ENCODE measurements at places on chromosomes 1 and 21.

DNA sequence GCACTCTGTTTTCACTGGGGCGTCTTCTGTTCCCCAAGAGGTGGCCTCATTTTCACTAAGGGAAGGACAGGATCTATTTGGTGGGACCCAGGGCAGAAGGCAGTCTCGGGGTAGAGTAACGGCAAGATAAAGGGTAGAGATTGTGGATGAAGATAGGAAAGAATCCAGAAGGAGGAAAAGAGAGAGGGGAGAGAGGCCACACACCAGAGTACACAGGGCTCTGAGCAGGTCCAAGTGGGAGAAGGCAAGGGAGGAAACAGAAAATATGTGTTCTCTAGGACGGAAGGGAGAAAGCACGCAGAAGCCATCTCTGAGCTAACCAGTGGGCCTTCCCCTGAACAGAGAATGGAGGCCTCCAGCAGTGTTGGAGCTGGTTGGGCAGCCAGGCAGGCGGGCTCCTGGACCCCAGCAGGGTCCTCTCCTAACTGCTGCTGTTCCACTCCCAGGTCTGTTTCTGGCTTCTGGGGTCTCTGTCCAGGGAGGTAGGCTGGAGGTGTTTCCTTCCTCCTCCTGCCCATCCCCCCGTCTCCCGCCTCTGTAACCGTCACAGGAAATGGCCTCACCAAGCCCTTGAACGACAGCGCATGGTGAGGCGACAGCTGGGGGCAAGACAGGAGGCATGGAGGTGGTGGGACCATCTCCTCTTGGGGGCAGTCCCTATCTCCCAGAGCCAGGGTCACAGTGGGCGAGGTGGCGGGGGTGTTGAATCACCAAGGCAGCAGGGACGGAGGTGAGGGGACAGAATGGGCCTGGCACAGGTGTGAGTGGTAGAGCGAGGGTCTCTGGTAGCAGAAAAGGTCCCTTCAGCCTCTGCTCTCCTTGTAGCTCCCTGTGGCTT is 649 bp downstream of the PTPN7 start:
- peak; percentile 78 for DNase-seq

DNA sequence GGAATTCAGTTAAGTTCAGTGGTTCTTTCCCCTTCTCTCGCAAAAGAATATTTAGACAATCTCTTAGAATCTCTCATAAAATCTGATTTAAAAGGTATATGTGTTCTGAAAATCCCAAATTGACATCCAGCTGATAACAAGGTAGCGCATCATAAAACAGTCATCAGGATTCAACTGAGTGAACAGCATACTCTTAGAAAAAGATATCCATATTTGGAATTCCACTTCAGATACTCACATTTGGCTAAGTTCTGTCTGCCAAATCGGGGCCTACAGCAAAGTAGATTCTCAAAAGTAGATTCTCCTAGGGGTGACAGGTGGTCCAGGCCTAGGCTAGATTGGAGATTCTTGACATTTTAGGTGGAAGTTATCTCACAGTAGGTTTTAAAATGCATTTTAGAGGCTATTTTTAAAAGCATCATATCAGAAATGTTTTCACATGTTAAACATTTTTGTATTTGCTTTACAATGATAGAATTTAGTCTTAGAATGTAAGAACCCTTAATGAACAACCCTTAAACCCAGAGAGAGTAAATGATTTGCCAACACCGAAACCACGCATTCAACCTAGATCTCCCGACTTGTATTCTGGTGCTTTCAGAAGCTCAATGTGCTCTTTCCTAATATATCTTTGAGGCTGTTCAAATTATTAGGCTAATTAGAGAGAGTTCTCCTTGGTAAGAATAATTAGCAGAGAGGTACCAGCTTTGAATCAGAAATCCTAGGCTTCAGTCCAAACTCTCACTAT is 318.9 kb downstream of the LMO4 start:
- no peak for DNase-seq

- no peak for DNase-seq
Measured at GRCh38 chr1:86616871-86617270, 70.0 kb downstream of the CLCA4 start.

DNA sequence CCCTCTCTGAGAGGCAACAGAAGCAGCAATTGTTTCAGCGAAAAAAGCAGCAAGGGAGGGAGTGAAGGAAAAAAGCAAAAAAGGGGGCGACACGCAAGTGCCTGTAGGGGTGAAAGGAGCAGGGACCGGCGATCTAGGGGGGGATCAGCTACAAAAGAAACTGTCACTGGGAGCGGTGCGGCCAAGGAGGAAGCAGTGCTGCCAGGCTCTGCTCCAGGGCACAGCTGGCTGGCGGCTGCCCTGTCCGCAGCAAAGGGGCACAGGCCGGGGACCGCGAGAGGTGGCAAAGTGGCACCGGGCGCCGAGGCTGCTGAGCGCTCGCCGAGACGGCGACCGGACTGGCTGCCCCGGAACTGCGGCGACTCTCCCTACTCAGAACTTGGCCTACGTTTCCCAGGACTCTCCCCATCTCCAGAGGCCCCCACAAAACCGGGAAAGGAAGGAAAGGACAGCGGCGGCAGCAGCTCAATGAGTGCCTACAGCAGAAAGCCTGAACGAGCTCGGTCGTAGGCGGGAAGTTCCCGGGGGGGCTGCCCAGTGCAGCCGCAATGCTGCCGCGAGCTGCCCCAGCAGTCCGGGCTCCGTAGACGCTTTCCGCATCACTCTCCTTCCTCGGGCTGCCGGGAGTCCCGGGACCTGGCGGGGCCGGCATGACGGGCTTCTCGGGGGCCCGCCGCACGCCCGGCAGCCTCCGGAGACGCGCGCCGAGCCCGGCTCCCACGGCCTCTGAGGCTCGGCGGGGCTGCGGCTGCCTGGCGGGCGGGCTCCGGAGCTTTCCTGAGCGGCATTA is 1.0 kb upstream of the CDKN2C start:
- DNase-seq, result no peak

DNA sequence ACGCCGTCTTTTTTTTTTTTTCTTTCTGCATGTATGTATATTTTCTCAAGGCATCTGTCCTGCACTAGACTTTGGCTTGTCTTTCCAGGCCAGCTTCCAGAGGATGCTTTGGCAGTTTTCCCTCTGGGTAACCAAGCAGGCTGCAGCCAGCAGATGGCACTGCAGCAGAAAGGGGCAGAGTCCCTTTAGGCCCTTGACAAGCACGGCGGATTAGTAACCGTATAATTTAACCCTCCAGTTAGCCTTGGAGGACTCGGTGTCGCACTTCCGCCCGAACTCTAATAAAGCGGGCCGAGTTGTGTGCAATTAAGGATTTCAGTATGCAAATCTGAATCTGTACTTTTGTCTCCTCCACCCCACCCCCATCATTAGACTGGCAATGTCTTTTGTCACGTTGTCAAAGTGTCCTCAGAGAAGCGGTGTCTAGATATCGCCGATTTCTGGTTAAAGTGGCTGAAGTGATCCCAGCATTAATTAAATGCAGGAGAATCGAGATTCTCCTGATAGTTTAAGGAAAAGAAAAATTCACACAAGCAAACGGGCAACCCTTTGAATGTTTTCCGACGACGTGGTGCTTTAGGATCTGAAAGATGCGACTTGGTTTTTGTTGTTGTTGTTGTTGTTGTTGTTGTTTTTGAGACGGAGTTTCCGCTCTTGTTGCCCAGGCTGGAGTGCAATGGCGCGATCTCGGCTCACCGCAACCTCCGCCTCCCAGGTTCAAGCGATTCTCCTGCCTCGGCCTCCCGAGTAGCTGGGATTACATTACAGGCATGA is 1.1 kb upstream of the TMEM167B start:
- DNase-seq, result no peak

DNA sequence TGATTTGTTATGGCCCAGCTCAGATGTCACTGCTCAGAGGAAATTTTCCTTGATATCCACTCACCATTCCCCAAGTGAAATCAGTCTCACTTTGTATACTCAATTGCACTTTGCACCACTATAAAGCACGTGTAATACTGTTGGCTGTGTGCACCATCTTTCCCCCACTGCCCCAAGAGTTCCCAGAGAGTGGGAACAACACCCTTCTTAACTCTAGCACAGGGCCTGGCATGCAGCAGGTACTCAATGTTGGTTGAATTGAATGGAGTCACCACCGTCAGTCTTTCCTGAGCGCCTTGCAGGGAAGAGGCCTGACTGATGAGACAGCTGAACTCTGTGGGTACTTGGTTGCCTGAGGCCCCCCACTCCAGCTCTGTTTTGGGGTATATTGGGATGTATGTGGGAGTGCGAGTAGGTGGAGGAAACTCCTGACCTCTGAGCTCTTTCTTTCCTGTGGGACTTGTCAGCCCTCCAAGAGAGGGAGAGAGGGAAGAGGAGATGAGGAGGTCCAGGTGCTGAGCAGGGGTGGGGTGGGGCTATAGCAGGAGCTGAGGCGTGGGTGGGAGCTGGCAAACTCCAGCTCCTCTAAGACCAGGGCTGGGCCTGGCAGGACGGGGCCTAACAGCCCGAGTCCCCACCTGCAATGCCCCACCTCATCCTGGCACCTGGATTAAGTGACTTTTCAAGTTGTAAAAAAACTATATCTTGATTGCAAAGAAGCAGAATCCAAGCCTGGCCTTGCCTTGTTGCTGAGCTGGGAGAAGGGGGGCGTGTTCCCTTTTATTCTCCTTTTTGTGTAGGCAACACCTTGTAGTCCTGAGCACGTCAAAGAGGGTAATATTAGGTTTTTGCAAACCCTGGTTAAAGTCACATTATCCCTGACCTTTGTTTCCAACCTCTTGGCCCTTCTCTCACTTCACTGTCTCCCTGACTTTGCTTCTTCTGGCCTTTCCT is 19.4 kb upstream of the WASF2 start:
- no peak for DNase-seq

DNA sequence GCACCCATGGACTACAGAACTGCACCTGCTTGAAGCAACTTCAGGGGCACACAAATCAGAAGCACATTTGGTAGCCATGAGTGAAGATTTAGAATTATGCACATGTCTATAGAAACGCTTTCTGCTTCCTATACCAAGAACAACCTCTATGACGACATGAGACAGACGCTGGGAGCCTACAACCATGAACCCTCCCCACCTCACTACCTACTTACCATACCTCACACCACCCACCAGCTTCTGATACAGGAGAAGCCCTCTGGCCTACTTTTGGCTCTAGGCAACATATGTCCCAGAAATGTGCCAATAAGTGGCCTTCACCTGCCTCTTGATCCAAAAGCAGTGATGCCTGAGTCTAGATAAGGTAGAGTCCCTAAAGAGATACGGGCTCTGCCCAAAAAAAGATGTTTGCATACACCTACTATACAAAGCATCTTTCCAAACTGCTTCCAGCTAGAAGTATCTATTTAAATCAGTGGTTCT is 58.5 kb downstream of the SLC45A1 start:
- no peak for DNase-seq

- no peak for DNase-seq
Measured at GRCh38 chr1:198937231-198938031, 298.6 kb downstream of the PTPRC start.

GRCh38 chr21:25813917-25814316 is 79.1 kb downstream of the GABPA start:
- no peak for DNase-seq

DNA sequence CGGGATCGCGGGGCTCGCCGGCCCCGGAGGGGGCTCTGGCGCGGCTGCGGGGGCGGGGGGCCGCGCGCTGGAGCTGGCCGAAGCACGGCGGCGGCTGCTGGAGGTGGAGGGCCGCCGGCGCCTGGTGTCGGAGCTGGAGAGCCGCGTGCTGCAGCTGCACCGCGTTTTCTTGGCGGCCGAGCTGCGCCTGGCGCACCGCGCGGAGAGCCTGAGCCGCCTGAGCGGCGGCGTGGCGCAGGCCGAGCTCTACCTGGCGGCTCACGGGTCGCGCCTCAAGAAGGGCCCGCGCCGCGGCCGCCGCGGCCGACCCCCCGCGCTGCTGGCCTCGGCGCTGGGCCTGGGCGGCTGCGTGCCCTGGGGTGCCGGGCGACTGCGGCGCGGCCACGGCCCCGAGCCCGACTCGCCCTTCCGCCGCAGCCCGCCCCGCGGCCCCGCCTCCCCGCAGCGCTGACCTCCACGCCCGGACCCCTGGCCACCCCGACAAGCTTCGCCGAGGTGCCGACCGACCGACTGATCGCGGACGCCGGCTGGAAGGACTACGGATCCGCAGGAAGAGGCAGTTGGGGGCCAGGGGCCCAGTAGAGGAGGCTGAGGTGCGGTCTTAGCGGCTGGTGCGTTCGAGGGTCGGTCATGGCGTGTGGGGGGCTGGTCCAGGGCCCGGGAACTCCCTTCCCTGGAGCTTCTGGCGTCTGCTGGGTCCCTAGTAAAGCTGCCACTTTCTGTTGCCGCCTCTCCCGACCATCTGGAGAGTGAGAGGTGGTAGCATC is 711 bp downstream of the TRNP1 start:
- peak; percentile 23 for DNase-seq

GRCh38 chr1:185010361-185010760 is 35.0 kb upstream of the RNF2 start:
- no peak for DNase-seq

- DNase-seq, result peak; percentile 43
Measured at GRCh38 chr1:160078512-160079195, 2.7 kb upstream of the KCNJ9 start.

GRCh38 chr1:236534151-236534651 is 10.4 kb downstream of the LGALS8 start:
- DNase-seq, result peak; percentile 23

DNA sequence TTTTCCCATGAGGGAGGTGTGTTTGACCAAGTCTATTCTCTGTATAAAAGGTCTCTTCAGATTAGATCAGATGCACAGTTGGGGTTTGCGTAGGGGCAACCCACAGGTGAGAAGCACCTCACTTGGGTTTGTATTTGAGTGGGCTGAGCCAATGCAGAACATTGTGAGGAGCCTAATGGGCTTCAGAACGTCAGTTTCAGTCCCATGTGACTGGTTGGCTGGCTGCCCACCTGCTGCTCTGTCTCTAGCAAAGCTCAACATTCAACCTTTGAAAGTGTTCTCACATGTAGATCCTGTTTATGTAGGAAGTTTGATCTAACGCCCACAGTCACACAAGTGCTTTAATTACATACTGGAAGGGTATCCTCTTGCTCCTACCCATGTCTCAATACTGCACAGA is 105.5 kb downstream of the FASLG start:
- no peak for DNase-seq

DNA sequence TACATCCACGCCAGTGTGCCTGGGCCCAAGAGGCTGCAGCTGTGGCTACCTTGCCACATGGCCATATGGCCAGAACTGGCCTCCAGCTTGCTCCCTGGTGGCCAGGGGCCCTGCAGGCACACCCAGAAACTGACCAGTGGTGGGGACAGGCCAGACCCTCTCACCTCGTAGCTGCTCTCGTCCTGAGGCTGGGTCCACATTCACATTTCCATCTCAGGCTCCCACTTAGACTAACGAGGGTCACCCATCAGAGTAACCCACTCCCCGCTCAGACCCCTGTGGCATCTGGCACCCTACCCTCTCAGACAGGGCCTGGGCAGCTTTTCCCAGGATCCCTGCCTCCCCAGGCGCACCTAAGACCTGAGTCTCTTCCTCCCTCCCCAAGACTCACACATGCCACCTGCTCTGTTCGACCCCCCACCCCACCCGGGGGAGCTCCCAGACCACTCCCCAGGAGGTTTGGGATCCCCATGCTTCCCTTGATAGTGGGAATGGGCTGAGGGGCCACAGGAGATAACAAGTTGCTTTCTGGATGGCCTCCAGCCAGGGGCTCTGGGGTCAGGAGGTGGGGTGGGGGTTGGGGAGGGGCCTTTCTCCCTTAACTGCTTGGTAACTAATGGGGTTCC is 21.3 kb upstream of the RNU1-4 start:
- no peak for DNase-seq

GRCh38 chr1:244063498-244063897 is 12.4 kb downstream of the ZBTB18 start:
- no peak for DNase-seq

All from stimulated activated CD4-positive, alpha-beta T cell treated with anti-CD3 and anti-CD28 coated beads, TNF-alpha, amount 100 ng/mL, for 48 hours (primary cell).